ENCODE measurements at places on chromosomes 13 and 19. TPM values are rescaled to one million over a fixed set of nuclear protein-coding genes. Genes with fewer than 3 reads are reported as not detected.

The KLK13 gene
- not detected for total RNA-seq

The CGB8 gene
- total RNA-seq = not detected

The CD79A gene
- 0.11 TPM for total RNA-seq

The KLK14 gene
- total RNA-seq = not detected

The ZNF285 gene
- total RNA-seq = 3.6 TPM

The MBD3L3 gene
- total RNA-seq = not detected

The TTC9B gene
- total RNA-seq = not detected

The ZNF93 gene
- 29.1 TPM for total RNA-seq

The PEG3 gene
- not detected for total RNA-seq

Data from cardiac muscle cell (in vitro differentiated cells and primary cell).